ENCODE measurements at places on chromosomes 12 and 14.

DNA sequence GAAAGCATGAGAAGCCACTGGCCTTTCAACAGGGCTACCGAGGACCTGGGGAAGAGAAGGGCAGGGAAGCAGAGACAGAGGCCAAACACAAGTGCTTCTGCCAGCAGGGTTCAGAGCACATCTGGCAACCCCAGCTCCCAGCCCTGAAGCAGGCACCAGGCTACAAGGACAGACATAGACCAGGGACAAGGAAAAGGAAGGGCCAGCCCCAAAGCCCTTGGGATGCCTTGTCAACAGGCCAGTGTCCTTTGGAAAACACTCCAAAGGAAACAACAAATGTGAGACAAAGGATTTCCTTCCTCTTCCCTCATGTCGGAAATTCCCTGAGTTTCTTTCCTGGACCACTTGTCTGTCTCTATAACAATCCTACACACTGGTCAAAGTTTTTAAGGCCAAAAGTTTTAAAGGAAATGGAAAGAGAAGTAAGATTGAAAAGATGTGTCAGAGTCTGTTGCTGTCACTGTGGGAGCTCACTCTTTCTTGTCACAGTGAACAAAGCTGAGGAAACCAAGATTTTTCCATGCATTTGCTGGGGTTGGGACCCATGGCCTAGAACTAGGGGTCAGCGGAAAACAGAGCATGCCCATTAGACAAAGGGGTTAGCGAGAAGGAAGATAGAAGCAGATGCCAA, 59.4 kb downstream of the TTC9 start:
- DNase-seq = no peak

DNA sequence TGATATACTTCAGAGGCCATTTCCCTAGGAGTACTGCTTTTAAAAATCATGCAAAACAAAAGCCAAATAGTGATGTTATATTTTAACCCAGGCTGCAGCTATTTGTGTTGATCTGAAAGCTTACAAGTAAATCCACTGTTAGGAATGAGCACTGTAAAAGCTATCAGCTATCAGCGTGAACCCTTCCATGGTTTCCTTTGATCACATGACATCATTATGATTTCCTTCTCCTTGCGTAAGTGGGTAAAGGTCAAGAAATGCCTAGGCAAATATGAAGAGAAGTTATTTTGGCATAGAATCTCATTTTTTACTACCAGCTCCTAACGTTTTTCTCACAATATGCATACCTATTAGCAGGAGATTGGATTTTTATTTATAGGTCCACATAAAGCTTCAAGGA, 48.6 kb upstream of the CATSPERB start:
- no peak for DNase-seq

DNA sequence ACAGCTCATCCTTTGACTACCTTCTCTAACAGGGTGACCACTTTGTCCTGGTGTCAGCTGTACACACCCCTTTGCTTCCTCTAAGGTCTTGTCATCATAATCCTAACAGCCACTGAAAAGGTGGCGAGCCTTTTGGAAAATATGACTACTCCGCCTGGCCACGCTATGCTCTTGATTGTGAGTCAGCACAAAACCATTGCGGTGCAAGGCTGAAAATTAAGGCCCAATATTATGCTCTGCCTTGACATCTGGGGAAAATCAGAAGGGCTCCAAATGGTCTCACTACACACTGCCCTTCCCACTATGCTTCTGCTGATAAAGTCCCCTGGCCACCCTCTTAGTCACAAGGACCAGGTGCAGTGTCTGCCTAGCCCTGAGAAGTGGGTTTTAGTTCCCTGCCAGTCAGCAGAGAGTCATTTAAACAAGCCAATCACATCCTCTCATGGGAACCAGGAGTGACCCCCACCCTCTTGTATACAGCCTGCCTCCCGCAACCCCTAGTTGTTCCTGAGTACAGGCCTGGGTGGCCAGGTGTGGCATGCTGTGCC, 34.3 kb downstream of the FGD6 start:
- DNase-seq = peak; percentile 68

- no peak for DNase-seq
These were observed 7.5 kb upstream of the CCDC177 start for GRCh38 chr14:69582212-69582611.

- no peak for DNase-seq
These were observed 4.9 kb downstream of the PCBP2 start for GRCh38 chr12:53456654-53457366.

DNA sequence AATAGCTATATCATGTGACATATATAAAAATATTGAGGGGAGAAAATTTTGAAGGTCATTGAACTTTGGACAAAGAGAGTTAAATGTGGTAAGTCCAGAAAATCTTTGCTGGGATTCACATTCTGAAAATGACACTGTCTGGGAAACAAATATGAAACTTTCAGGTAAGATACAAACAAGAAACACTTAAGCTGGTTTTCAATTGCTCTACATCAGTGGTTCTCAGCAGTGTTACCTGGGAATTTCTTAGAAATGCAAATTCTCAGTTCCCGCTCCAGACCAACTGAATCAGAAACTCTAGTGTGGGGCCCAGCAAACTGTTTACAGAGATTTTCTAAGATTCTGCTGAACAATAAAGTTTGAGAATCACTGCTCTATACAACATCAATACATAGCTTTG, 3.6 kb upstream of the CDK17 start:
- DNase-seq = peak; percentile 82

DNA sequence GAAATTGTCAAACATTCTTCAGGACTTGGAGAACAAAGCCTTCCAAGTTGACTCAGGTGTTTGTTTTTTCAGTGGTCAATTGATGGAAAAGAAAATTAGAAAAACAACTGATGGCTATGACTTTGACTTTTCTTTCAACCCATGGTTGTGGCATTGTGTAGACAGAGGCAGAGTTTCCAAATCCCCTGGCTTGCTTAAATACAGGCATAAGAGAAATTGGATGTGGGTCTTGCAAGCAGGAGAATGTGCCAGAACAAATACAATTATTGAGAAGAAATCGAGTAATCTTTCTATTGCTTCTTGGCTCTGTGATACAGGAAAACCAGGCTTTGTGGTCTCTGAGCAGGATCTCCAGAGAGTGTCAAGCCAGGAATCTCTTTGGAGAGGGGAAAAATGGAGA, 40.9 kb upstream of the FRMD6 start:
- no peak for DNase-seq

- no peak for DNase-seq
These were observed 35.9 kb upstream of the GSC start for GRCh38 chr14:94805680-94806288.

DNA sequence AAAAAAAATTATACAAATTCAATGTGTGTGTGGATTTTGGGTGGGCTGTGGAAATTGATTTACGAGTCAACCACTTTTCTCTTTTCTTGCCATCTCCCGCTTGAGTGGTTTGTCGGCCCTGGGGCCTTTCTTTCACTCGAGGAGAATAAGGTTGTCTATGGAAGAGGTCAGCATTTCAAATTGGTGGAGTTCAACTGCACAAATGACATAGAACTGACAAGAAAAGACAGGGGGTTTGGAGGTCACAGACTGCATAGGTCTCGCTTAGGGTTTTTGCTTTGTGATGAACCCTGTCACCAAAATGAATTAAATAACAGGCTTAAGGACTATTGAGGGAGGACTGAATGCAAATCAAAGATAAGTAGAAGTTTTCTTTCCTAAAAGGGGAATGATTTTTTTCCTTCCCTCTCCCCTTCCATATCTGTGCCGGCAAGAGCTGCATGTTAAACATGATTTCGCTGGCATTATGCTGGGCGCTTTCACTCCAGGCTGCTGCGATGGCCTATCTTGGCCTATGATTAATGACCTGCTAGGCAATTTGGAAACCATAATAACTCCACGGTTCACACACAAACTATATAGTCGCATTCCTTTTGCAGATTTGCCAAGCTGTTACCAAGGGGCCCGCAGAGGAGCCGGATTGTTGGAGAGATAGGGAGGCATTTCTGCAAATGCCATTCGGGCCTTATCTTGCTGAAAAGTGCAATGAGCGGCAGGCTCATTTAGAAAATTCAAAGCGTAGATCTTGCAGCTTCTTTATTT, 20.7 kb downstream of the ASCL1 start:
- no peak for DNase-seq

GRCh38 chr14:105466531-105467248, 7.9 kb upstream of the CRIP2 start:
- no peak for DNase-seq

- no peak for DNase-seq
These were observed 45.0 kb upstream of the GPR68 start for GRCh38 chr14:91289464-91289863.

DNA sequence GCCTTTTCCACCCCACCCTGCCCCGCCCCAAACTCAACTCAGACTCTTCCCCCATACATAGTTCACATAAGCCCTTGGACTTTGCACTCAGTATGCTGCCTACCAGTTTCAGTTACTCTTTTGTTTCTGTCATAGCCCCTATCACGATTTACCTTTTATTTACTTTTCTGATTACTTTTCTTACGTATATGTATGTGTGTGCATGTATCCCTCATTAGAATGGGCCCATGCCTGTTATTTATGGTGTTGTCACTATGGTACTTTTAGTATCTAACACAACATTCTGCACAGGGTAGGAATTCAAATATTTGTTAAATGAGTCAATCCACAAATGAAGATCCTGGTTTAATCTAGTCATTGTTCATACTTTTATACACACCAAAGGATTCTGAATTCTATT, 16.5 kb upstream of the LUM start:
- no peak for DNase-seq

DNA sequence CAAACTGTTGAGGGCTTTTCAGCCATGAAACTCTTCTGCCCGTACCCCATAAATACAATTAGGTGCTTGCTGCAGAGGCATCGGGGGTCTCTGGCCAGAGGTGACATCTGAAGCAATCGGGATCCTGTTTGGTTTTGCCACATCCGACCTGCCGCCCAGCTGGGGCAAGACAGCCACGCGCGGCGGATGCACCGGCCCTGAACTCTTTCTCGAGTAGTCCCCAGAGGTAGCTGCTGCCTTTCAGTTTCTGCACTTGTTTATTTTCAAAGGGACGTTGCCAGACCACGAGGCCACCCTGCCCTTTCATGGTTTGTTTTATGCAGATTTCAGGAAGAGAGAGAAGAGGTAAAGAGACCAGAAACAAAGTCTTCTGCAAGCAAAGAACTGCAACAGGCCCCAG, 10.6 kb upstream of the MLXIP start:
- peak; percentile 89 for DNase-seq

- no peak for DNase-seq
These were observed 83.3 kb upstream of the TSPAN11 start for GRCh38 chr12:30843211-30843610.

- DNase-seq = peak; percentile 90
These were observed 111.9 kb downstream of the FOXN3 start for GRCh38 chr14:89304972-89305703.

DNA sequence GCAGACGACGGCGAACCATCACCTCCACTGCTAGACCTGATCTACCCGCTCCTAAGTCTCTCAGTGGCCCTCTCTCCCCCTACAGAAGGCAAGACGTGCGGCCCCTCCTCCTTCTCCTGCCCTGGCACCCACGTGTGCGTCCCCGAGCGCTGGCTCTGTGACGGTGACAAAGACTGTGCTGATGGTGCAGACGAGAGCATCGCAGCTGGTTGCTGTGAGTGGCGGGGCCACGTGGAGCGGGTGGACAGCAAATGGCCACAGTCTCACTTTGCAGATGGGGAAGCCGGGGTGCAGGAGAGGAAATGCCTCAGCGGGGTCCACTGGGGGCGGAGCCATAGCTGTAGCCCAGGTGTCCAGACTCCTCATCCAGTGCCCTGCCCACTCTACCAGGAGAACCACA, 21.4 kb upstream of the NXPH4 start:
- no peak for DNase-seq

DNA sequence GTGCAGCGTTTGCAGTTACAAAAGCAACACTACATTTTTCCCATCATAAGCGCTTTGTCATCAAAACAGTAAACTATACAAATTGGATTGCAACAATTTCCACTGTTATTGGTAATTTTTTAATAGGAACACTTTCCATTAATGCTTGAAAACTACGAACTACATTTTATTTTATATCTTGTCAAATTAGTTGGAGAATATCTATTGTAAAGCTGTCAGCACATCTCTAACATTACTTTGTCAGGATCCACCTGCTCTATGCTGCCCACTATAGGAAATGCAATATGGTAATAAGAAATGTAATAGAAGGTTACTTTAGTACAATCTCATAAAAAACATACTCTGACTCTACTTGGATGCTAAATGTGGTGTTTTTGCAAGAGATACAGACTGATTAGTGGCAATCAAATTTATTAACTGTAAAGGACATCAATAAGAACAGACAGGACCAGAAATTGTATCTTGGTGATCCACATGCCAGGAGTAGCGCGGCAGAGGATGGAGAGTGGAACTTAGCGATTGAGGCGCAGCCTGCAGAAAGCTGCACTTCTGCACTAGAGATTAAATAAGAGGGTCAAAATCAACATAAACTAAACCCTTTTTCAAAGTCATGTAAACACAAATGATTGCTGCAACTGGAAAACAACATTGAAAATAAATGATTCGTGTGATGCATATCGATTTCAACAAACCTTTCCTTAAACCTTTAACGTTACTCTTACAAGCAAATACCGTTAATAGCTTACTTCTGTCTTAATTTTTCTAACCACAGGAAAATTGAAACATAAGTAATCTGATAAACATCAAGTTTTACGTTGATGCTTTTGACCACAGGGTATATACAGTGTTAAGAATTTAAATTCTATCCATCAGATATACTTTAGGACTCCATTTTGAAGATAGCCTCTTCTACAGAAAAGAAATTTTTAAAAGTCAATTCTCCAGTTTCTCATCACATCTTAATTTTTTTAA, 3.6 kb upstream of the ARID2 start:
- peak; percentile 57 for DNase-seq

GRCh38 chr12:8946733-8947132, 2.7 kb downstream of the M6PR start:
- peak; percentile 39 for DNase-seq

- peak; percentile 48 for DNase-seq
These were observed 40.2 kb downstream of the PROX2 start for GRCh38 chr14:74835645-74836250.

GRCh38 chr12:90281154-90281868, 572.7 kb upstream of the ATP2B1 start:
- DNase-seq = no peak

GRCh38 chr12:68342966-68343365, 10.8 kb upstream of the MDM1 start:
- DNase-seq = no peak

DNA sequence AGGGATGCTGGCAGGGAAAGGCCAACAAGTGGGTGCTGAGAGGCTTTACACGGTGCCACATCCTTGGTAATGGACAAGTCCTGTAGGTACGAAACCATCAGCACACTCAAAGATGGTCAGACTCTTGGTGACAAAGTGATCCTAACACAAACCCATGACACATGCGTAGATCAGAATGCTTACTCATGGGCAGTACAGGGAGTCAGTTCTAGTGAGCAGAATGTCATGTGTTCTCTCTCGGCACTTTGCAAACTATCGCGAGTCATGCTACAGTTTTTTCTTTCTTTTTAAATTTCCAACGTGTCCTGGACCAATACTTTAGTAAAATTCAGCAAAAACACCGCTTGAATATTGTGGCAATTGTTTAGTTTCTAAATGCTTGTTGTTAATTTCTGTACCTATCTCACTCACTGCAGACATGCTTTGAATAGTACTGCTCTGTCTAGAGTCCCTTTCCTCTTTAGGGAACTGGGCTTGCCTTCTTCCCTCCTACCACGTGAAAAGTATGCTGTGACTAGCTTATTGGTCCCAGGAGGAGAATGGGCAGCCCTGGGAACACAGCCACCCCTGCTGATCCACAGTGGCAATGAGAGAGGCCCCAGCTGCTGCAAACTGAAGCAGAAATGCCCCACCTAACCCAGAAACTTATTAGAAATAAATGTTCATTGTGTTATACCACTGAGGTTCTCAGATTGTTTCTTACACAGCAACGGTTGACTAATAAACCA, 62.4 kb downstream of the UBR7 start:
- no peak for DNase-seq

- DNase-seq = no peak
These were observed 84.4 kb downstream of the CMKLR1 start for GRCh38 chr12:108254517-108255251.

Data from GM12865 (cell line).